ENCODE measurements at places on chromosomes 11 and 22.
A peak's percentile ranks its signal among the peaks of the same experiment; 100 is the strongest.

DNA sequence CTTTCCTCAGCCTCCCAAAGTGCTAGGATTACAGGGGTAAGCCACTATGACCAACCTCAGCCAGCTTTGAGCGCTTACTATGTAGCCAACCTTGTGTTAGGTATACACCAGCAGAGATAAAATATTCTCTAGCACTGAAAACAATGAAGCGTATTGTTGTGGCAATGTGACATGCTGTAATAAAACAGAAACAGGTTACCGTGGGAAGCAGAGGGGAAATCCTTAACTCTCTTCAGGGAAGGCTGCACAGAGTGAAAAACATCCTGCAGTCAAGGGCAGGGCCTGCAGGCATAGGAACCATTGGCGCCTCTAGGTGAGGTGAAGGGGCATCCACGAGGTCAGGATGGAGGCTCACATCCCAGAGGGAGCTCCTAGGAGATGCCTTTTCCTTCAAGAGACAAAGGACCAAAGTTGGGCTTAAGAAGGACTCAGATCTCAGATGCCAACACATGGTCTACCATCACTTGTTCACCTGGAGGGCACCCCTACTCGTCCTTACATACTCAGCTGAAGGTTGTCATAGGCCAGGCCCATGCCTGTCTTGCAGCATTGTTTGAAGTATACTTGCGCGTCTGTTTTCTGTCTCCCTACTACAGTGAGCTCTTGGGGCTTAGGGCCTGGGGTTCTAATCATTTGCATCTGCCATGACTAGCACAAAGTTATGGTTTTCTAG is 8.0 kb downstream of the POLD4 start:
- DNase-seq, result no peak

- no peak for DNase-seq
These were observed 726 bp downstream of the RTN4RL2 start for GRCh38 chr11:57460758-57461749.

DNA sequence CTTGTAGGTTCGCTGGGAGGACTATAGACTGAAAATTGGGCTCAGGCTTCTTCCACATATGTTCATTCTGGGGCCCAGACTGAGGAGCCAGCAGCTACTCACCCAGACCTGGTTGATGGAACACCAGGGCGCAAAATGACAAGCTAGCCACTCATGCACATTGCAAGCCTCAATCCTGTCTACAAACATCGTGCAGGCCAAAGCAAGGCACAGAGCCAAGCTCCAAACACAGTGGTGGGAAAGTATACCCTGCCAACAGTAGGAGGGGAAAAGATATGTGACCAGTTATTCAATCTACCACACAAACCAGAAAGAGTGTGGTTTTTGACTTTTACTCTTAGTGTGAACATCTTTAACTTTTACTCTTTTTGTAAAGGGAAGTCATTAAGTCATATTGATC is 660.5 kb downstream of the NTM start:
- no peak for DNase-seq

- DNase-seq, result no peak
These were observed 115.9 kb downstream of the ARFGAP2 start for GRCh38 chr11:47060807-47061206.

DNA sequence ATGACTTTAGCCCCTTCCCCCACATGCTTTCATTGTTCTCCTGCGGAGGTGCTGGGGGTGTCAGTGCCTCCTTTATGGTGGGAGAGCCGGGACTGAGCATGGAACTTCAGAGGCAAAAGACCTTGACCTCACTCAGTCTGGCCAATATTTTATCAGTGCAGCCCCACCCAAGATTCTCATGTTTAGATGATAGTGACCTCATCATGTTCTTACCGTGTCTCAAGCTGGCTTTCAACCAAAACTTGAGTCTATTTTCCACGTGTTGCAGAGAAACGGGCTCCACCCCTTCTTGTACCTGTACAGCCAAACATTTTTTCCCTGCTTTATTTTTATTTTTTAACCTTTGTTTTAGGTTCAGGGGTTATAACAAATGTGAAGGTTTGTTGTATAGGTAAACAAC is 47.7 kb upstream of the NECTIN1 start:
- DNase-seq, result no peak

DNA sequence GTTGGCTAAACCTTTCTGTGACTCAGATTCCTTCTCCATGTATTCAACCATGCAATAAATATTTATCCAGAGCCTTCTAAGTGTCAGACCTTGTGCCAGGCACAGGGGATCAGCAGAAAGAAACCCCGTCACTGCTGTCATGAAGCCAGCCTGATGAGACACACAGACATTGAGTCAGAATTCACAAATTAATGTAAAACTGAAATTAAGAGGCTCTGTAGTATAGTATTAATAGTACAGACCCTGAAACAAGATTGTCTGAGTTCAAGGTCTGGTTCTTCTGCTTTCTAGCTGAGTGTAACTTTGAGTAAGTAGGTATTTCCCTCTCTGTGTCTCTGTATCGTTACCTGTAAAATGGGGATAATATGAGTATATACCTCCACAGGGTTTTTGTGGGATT is 46.9 kb downstream of the ME3 start:
- DNase-seq, result no peak

- DNase-seq, result no peak
These were observed 17.2 kb upstream of the TAB1 start for GRCh38 chr22:39382410-39382809.

DNA sequence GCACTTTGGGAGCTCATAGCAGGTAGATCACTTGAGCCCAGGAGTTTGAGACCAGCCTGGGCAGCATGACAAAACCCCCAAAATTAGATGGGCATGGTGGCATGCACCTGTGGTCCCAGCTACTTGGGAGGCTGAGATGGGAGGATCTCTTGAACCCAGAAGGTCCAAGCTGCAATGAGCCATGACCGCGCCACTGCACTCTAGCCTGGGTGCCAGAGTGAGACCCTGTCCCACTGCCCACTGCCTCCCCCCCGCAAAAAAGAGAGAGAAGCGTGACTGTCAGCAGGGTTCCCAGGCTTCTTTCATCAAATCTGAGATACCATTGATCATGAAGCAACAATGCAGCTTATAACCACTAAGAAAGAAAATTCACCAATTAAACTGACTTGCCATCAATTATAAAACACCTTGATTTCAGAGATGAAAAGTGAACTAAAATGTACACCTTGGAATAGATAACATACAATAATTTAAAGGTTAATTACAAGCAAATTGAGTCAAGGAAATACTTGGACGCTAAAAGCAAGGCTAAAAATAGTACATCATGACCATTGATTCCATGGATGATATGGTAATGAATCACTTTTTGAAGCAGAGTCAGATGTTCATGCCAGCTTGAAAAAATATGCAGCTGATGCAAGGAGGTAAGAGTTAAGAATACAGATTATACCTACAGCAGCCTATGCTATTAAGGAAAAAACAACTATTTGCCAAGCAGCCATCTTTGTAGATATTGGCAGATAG is 90.8 kb upstream of the ALKBH3 start:
- DNase-seq, result no peak

- DNase-seq, result no peak
These were observed 99.0 kb upstream of the DRD2 start for GRCh38 chr11:113574171-113574570.

DNA sequence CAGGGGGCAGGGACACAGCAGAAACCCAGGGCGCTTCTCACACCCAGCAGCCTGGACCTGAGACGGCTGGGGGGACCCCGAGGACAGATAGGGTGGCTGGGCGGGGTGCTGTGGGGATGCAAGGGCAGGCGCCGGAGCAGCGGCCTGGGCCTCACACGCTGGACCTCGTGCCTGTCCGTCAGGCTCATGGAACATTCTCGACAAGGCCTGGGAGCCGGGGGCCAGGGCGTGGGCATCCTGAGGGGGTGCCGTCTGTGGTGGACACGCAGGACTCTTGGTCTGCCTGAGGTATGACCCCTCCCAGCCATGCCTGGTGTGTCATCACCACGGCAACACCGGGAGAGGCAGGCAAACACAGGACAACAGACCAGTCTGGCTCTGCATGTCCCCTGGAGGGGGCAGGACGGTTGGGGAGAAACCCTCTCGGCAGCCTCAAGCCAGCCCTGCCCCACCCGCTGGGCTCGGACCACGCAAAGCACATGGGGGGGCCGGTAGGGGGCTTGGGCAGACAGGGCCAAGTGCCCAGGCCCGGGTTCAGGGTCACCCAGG is 21.4 kb downstream of the MRPL23 start:
- DNase-seq, result no peak

DNA sequence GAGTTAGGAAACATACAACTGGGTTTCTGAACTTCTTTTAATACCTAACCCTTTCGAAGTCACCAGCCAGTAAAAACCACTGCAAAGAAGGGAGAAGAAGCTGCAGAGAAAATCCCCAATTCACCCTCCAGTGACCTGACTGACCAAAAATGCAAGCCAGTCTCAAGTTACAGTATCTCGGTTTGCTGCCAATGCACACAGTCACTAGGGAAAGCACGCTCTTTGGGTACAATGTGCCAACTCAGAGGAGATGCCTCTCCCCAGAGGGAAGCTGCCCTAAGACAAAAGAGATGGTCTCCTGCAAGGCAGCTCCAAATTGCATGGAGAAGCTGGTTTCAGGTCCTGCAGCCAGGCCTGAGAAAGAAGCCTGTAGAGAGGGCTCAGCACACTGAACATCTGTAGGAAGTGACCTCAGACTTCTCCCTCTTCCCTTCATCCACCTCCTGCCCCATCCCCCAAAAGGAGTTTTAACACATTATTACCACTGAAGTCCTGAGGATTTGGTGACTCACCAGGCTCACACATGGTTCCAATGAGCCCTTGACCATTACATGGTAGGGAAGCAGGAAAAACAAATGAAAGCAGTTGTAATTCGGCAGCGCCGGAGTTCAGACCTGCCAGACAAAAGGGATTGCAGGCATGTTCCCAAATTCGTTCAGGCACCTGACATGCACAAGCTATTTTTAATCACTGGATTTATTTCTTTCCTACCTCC is 90.1 kb downstream of the ETS1 start:
- DNase-seq, result no peak

DNA sequence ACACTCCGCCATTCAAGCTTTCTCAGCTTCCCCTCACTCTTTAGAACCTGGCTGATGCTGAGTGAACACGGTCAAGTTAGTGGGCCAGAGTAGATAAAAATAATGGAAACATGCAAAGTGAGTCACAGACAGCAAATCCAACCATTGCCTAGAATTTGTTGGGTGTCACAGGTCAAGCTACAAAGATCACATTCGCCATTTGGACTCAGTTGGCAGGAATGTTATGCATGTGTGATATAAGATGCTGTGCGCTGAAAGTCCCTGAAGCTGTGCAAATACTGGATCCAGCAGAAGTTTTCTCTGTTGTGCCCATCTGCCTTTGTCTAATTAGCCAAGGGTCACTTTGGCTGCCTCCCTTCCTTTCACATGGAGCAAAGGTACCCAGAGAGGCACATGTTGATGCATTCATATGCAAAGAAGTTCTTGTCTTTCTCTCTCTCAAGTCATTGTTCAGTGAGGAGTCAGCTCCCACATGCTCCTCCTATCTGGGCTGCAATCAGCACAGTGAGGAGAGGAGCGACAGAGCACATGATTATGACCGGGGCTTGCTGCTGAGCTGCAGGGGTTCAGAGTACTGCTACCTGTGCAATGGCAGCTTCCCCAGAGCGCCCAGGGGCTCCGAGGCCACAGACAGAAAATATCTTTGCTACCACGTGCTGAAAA is 39.7 kb downstream of the FLI1 start:
- no peak for DNase-seq

GRCh38 chr11:114187173-114187572 is 109.0 kb upstream of the NNMT start:
- no peak for DNase-seq

GRCh38 chr11:87281496-87281895 is 243.8 kb downstream of the TMEM135 start:
- no peak for DNase-seq

DNA sequence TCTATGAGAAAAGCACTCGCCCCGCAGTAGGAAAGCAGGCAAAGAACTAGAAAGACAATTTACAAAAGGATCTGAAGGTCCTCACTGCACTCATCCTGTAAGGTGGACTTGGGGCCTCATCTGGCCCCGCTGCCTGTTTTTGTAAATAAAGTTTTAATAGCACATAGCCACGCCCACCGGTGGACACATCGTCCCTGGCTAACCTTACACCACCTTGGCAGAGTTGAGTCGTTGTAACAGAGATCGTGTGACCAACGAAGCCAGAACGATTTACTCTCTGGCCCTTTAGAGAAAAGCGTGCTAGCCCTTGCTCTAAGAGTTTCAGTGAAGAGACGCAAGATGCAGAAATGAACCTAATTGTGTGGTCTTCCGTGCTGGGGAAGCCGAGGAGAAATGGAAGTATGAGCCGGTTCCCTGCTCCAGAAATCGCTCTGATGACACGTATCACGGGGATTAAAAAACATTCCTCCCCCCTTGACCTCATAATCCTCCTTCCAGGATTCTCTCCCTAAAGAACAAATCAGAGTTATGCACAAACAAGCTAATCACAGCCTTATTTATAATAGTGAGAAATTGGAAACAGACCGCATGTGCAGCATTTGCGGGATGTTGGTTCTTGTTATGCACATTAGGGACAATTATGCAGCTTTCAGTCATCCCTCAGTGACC is 80.1 kb downstream of the CDKN1C start:
- no peak for DNase-seq

GRCh38 chr22:46737976-46738646 is at the start of gene CERK:
TSS of gene CERK (minus strand) at chr22:46738252. CDS start at chr22:46738148, 104 bp downstream.
- DNase-seq, result peak; percentile 74

- DNase-seq, result no peak
These were observed 17.4 kb upstream of the ANO1 start for GRCh38 chr11:70060611-70061293.

GRCh38 chr11:47775240-47775869 is 8.2 kb upstream of the FNBP4 start:
- DNase-seq, result no peak

- no peak for DNase-seq
These were observed 31.8 kb downstream of the EIF3M start for GRCh38 chr11:32615422-32615821.

DNA sequence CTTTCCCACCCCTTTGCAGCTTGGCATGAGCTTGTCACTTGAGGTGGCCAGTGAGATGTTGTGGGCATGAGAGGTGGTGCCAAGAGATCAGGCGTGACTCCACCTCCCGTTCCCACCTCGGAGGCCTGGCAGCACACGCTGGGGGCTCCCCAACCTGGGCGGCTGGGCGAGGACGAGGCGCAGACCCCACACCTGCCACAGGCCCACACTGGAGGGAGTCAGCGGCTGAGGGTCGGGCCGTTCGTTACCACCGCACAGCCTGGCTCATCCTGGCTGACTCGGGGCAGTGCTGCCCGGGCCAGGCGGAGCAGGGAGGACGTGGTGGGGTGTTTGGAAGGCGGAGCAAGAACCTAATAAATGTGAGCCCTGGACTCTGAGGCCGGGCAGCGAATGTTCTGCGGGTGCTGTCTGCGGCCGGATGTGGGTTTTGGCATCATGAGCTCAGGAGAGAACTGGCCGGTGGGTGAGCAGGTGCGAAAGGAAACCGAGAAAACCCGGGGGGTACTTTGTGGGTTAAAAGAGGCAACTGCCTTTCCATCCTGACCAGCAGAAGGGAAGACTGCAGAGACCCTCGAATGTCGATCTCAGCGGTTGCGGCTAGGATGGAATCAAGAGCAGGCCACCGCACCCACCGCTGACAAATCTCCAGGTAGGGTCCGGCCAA is 10.2 kb upstream of the IFITM3 start:
- DNase-seq, result no peak

- DNase-seq, result no peak
These were observed 238.4 kb downstream of the BRD1 start for GRCh38 chr22:49589301-49589700.

Data from CD8-positive, alpha-beta memory T cell (primary cell).